ENCODE measurements at places on chromosomes 6 and 20. TPM values are rescaled to one million over a fixed set of nuclear protein-coding genes. Genes with fewer than 3 reads are reported as not detected.

WFDC10B gene
- not detected for total RNA-seq

ABRACL gene
- 6.2 TPM for total RNA-seq

CAP2 gene
- 17.0 TPM for total RNA-seq

EIF6 gene
- 33.8 TPM for total RNA-seq

RIPOR3 gene
- 9.1 TPM for total RNA-seq

DNA sequence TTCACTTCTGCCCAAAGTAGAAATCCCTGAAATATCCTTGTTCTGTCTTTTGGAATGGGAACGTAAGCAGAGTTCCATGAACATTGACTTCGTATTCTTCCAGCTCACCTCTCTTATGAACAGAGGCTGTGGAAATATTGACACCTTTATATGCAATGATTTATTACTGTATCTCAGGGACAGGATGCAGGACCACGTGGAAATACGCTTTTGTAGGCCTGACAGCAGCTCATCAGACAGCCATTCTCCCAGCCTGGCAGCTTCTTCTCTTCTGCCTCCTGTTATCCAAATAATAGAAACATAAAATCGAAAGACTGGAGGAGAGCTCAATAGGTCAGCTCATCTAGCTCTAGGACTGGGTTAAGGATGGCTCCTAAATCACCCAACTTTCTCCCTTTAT lies 106.2 kb upstream of the DTNBP1 start:
- no peak overlapping the region for H3K4me3 ChIP-seq
- H3K36me3 ChIP-seq, result no peaks in the 10 kb centered on the region
- no peak for DNase-seq
- no peak overlapping the region for H3K27ac ChIP-seq

DNA sequence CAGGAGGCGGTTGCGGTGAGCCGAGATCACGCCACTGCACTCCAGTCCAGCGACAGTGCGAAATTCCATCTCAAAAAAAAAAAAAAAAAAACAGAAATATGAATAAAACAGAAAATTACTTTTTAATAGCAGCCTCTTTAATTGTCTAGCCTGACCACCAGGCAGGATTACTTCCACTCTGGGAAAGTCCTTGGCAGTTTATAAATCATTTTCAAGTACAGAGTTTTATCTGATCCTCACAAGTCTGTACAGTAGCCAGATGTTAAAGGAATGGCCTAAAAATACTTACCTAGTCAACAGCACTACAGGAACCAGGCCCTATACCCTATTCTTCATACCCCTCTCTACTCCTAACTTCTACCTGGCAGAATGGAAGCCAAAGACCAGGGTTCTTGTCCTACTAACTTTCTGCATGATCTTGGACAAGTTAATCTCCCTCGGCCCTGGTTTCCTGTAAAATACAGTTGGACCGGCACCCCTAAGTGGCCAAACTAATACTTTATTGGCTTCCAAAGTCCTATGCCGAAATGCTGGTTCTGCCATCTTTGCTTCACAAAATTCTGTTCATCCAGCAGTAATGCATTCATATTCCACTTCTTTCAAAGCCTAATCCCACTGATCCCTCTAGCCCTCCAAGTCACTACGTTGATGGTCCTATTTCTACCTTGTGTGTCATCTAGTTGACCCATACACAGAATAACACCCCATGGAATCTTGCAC lies 1.9 kb downstream of the EIF2S2 start:
- H3K27ac ChIP-seq, result no peak overlapping the region
- H3K4me3 ChIP-seq, result peak overlapping the region; percentile 90
- no peaks in the 10 kb centered on the region for H3K36me3 ChIP-seq

DNA sequence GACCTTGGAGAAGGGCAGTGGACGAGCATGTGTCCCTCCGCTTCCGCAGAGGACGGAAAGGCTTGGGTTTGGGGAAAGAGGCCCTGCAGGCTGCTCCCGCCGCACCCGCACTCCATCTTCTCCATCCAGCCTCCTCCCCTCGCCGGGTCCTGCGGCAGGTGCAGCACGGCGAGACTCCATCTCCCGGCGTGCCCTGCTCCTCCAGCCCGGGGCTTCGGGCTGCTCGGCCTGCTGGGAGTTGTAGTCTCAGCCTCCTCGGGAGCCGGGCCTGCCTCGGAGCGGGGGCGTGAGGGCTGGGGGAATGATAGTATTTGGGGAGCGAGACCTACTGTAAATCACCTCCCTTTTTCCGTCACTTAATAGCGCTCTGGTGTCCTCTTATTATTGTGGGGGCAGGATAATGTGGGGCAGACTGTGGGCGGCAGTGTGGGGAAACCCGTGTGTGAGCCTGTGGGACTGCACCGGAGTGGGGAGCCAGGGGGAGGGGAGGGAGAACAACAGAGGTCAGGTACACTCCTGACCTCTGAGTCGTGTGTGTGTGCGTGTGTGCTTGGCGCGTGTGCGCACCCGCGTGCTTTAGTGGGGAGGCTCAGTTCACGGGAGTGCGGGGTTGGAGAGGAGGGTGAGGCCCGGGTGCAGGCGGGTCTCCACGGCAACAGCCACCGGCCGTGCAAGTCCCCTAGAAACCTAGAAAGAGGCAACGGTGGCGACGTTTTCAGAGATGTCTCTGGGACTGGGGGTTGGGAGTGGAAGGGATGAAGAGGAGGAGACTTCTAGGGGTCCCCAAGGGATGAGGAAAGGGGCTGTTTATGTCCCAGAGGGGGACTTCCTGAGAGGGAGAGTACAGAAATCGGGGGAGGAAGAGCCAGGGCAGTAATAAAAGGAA lies 4.1 kb downstream of the TTBK1 start:
- peak; percentile 47 for DNase-seq
- H3K36me3 ChIP-seq, result no peaks in the 10 kb centered on the region
- H3K4me3 ChIP-seq, result peak overlapping the region; percentile 26
- H3K4me1 ChIP-seq, result no peaks in the 10 kb centered on the region
- peaks cover 7% of the 10 kb centered on the region for H3K27me3 ChIP-seq

GRCh38 chr6:126723541-126724170 lies 383.7 kb downstream of the CENPW start:
- H3K4me3 ChIP-seq, result no peak overlapping the region
- H3K4me1 ChIP-seq, result no peaks in the 10 kb centered on the region
- H3K27me3 ChIP-seq, result no peaks in the 10 kb centered on the region
- H3K27ac ChIP-seq, result no peak overlapping the region
- DNase-seq, result no peak
- no peaks in the 10 kb centered on the region for H3K36me3 ChIP-seq

- no peak overlapping the region for H3K4me3 ChIP-seq
- no peaks in the 10 kb centered on the region for H3K4me1 ChIP-seq
- no peaks in the 10 kb centered on the region for H3K27me3 ChIP-seq
- H3K36me3 ChIP-seq, result no peaks in the 10 kb centered on the region
- no peak overlapping the region for H3K27ac ChIP-seq
- no peak for DNase-seq
These were observed 68.3 kb upstream of the TRAF3IP2 start for GRCh38 chr6:111673937-111674336.

DNA sequence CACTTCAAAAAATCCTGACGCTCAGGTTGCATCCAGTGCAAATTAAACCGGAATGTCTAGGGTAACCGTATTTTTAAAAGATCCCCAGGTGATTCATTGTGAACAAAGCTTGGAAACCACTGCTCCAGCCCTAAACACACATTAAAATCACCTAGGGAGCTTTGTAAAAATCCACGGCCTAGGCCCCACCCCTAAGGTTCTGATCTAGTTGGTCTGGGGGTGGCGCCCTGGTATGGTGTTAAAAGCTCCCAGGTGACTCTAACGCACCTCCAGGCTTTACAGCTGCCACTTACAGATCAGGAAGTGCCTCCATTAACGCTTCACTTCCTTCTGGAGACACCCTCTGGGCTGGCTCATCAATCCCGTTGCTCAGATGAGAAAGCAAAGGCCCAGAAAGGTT lies 92.2 kb downstream of the GRM4 start:
- no peaks in the 10 kb centered on the region for H3K36me3 ChIP-seq
- no peak overlapping the region for H3K27ac ChIP-seq
- no peaks in the 10 kb centered on the region for H3K4me1 ChIP-seq
- no peak overlapping the region for H3K4me3 ChIP-seq
- no peak for DNase-seq
- H3K27me3 ChIP-seq, result no peaks in the 10 kb centered on the region

DNA sequence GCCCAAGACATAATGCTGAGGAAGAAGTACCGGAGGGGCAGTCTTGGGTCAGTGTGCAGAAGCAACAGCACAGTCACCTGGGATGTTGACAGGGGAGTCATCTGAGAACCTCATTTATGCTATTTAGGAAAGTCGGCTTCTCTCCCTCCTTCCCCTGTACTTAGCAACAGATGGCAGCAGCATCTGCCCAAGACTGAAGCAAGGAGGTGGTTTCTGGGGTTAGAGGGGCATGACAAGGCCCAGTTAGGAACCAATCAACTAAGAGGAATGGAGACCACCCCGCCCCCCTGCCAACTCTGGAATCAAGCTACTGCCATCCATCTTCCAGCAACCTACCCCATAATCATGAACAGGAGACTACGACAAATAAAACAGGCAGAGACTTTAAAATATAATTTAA lies 21.7 kb downstream of the RIPK1 start:
- H3K36me3 ChIP-seq, result no peaks in the 10 kb centered on the region
- DNase-seq, result no peak
- H3K27ac ChIP-seq, result no peak overlapping the region

GRCh38 chr6:16059496-16059895 lies 69.4 kb upstream of the MYLIP start:
- no peak for DNase-seq
- no peak overlapping the region for H3K27ac ChIP-seq
- no peak overlapping the region for H3K4me3 ChIP-seq
- H3K4me1 ChIP-seq, result no peaks in the 10 kb centered on the region
- H3K36me3 ChIP-seq, result no peaks in the 10 kb centered on the region

DNA sequence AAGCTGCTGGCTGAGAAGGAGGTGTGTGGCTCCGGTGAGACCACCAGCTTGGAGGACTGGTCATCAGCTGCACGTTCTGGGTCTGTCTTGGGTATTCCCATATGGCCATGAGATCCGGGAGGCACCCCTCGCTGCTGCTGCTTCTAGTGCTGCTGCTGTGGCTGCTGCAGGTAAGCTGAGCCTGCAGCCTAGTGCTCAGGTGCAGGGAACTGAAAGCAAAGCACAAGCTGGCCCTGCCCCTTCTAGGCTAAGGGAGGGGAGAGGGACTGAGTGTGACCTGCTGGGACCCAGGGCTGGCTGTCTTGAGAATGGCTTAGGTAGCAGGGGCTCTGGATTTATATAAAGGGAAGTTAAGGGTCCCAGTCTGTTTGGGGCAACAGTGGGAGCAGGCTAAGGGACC lies 403 bp downstream of the CDH26 start:
- no peaks in the 10 kb centered on the region for H3K4me1 ChIP-seq
- no peak overlapping the region for H3K4me3 ChIP-seq
- no peaks in the 10 kb centered on the region for H3K27me3 ChIP-seq
- H3K36me3 ChIP-seq, result no peaks in the 10 kb centered on the region
- no peak overlapping the region for H3K27ac ChIP-seq

DNA sequence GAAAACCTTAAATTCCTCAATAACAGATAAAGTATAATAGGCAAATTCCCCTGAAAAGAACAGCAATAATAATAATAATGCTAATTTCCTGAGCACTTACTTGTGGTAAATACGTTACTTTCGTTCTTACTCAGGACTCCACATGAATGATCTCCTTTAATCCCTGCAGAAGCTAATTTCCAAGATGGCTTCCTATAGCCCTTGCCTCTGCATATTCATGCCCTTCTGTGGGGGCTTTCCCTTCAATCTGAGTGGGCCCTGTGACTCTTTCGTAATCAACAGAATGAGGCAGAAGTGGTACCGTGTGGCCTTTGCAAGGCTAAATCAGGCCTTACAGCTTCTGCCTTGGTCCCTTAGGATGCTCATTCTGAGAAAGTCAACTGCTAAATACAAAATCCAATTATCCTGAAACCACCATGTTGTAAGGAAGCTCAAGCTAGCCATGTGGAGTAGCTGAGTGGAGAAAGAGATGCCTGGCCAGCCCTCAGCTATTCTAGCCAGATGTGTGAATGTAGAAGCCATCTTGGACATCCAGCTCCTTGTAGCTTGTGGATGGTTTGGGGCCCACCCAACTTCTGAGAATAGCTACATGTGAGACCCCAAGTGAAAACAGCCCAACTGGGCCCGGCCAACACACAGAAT lies 50.5 kb downstream of the MCUR1 start:
- H3K27me3 ChIP-seq, result no peaks in the 10 kb centered on the region
- no peak overlapping the region for H3K27ac ChIP-seq
- H3K4me1 ChIP-seq, result peaks cover 6% of the 10 kb centered on the region
- H3K36me3 ChIP-seq, result no peaks in the 10 kb centered on the region
- no peak for DNase-seq

GRCh38 chr20:46563170-46563859 lies 12.9 kb upstream of the OCSTAMP start:
- peak overlapping the region; percentile 18 for H3K27ac ChIP-seq
- no peaks in the 10 kb centered on the region for H3K36me3 ChIP-seq
- no peak for DNase-seq

Data from uterus (tissue), 4 donors.